ENCODE measurements at places on chromosomes 3 and 15.

DNA sequence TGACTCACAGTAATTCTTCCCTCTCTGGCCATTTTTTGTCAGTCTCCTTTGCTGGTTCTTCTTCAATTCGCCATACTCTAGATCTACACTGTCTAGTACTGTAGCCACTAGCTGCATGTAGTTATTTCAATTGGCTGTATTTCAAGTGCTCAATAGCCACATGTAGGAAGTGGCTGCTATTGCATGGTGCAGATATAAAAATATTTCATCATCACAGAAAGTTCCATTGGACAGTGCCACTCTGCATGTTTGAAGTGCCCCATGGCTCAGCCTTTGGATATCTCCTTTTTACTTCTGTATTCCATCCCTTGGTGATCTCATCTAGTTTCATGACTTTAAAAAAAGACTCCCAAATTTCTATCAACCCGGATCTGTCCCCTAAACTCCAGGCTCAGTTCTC, 22.1 kb downstream of the PPP2R3A start:
- no peak for DNase-seq

GRCh38 chr3:46405301-46406019, 1.4 kb downstream of the CCR5AS start:
- no peak for DNase-seq

GRCh38 chr3:190811775-190812480, 50.6 kb downstream of the GMNC start:
- DNase-seq: peak; percentile 15

GRCh38 chr3:170811515-170811914, 58.5 kb downstream of the RPL22L1 start:
- peak; percentile 34 for DNase-seq

DNA sequence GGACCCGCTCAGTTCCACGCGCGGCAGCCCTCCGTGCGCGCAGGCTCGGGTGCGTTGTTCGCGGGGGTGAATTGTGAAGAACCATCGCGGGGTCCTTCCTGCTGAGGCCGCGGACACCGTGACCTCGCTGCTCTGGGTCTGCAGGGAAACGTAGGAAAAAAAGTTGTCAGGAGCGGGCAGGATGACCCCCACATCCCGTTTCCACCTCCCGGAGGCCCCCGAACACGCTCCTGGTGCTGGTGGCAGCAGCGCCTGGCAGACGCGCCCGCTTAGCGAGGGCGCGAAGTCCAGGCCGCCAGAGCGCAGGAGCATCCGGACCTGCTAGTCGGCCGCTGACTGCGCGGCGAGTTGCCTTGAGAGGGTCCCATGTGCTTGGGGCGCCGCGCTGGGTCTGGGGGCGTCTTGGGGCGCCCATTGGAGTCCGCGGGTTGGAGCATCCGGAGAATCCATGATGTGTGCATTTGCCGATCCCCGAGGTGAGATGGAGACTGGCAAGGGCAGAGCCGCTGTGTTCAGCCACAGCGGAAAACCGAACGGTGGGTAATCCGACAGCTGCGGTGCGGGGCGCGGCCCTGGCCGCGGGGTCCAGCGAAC, 520 bp downstream of the GREM1 start:
- no peak for DNase-seq

GRCh38 chr3:167862104-167862730, 126.7 kb downstream of the SERPINI1 start:
- DNase-seq: no peak

DNA sequence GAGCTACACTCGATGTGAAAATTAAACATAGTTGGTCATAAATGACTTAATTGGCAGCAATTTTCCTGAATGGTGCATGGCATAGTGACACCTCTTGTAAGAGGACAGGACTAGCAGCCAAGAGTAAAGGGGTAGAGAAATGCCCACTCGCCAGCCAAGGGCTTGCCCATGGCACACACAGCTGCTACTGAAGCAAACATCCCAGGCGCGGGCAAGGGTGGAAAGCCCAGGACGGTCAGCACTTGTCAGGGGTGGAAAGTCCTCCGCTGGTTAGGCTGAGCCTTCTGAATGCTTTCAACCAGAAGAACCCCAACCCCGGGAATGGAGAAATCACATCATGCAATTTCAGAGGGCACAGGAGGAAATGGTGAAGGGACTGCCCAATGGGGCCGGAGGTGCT, 31.6 kb downstream of the BDH1 start:
- DNase-seq: no peak

GRCh38 chr3:42148982-42149432, 57.9 kb downstream of the TRAK1 start:
- DNase-seq: no peak

DNA sequence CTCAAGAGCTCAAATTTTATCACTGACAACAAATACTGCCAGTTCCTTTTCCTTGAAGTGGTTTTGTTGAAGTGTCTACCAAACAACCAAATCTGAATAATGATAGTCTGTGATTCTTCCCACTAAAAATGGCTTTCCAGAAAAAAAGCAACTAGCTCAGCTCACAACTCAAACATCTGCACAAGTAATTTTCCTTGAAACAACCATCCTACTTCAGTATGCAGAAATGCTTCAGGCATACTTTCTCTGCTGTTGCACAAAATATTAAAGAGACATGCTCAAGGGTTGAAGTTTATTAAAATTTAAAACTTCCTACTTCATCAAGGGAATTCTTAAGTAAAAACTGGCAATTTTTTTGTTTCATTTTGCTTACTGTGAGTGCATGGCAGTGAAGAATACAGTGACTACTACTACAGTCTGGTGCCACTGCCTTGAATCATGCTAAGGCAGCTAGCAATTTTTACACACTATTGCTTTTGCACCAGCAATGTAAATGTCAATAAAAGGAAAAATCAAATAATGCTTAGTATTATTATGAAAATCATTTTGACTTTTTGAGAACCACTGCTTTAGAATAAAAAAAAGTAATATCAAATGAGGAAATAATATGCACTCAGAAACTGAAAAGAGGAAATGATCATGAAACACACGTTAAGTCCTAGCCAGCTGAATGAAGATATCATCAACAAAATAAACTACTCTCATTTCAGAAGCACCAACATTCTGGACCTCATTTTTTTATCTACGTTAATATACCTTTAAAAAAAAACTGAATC, 33.6 kb downstream of the VPS13C start:
- no peak for DNase-seq

DNA sequence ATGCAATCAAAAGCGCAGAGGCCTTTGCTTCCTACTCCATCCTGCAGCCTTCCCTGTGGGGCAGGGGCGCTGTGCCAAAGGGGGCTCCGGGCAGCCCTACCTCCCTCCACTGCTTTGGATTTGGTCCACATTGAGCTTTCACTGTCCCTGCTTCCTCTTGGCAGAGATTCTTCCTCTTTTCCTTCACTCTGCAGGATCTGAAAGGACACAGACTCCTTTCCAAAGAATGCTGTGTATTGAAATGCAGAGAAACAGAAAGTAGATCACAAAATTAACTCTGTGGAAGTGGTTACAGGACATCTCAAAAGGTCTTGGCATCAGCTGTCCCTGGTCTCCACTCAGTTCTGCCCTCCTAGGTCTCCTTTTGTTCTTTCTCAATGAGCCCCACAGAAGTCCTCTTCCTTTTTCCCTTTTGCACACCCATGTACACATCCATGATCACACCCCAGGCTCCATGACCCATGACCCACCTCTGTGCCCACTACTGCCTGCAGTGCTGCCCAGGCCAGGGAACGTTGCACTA, 64.1 kb downstream of the CCR1 start:
- no peak for DNase-seq

DNA sequence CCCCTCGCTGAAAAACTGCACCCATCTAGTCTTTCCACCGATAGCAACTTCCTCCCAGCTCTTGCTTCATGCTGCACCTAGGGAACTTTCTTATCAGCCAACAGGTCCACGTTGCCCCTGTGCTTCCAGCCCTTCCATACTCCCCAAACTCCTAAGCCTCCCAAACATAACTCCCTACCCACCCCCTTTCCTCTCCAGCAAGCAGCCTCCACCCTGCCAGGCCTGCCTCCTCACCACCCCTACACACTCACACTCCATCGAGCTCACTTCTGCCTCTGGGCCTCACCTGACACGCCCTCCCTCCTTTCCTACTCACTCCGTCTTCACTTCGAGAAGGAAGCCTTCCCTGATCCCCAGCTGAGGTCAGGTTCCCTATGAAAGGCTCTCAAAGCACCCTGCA, 8.1 kb downstream of the INSYN1 start:
- DNase-seq: no peak

DNA sequence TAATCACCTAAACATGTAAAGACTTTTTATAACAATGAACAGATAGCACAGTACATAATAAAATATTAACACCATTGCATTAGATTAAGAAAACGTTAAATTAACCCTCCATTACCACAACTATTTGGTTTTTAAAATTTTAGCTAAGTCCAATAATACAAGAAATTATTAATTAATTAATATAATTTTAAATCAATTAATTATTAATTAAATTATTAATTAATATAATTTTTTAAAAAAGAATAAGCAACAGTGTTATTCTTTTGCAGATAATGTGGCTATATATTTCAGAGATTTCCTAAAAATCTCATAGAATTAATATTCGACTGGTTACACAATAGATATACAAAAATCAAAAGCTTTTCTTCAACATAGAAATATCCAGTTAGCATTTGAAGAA, 82.5 kb downstream of the ECT2 start:
- DNase-seq: no peak

- DNase-seq: no peak
These were observed 97.7 kb upstream of the ZBED2 start for GRCh38 chr3:111692593-111693552.

DNA sequence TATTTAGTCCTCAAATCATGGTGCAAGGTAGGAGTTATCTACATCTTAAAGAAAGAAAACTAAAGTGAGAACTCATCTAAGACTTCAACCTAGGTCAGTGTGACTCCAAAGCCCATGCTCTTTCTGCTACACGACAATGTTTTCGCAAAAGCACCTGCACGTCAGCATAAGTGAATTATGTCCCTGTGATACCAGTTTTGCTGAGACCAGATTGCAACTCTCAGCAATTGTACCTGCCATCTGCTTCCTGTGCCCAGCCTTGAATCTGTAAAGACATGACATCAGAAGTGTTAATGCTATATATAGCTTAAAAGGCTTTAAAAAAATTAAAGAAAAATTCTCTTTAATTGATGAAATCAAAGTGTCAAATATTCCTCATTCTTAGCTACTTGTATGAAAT, 43.4 kb downstream of the RETNLB start:
- DNase-seq: no peak

DNA sequence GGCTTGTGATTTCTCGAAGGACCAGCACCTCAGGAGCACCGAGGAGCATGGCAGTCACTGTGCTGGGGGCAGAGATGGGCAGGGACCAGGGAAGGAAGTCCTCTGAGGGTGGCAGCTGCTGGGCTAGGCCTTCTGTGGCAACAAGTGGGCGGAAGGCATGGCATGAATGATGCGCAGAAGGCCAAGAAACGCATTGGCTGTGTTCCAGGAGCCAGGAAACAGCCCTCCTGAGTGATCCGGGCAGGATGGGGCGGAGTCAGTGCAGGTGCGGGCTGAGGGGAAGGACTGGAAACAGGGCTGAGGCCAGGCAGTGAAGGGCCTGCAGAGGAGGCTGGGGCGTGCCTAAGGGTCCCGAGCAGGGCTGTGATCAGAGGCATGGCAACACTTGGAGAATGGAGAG, 23.6 kb downstream of the MRPS11 start:
- no peak for DNase-seq

DNA sequence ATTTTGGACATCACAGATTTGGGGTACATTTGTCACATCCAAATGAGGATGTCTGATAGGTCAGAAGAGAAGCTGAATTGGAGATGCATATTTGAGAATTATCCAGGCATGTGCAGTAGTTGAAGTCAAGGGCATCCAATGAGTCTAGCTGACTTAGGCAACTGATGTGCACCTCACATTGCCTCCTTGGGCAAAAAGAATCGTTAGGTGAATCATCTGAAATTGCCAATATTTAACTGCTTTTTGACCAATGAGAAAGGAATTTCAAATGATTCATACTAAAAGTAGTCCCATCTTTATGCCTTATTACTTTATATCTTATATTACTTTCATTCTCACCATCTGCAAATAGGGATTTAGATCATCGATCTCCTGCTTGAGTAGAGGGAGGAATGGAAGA, 117.7 kb downstream of the CD47 start:
- DNase-seq: no peak

- no peak for DNase-seq
These were observed 11.1 kb downstream of the ADAMTS17 start for GRCh38 chr15:100330629-100331215.

DNA sequence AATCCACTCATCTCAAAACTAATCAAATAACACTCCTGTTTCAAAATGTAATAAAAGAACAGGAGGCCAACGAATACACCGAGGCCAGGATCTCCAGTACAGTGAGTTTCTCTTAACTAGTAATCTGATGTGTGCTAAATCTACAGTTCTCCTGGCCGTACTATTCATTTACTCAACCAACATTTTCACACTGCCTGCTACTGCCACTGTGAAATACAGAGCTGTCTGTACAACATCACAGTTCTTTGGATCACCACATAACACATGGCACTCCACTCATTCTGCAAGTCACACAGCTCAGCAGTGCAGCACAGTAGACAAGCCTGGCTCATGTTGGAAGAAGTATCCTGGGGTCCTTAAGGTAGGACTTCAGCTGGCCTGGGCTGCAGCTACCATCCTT, 21.9 kb downstream of the RIOX2 start:
- no peak for DNase-seq

GRCh38 chr3:12588039-12589009, 31.4 kb downstream of the MKRN2 start:
- DNase-seq: no peak

DNA sequence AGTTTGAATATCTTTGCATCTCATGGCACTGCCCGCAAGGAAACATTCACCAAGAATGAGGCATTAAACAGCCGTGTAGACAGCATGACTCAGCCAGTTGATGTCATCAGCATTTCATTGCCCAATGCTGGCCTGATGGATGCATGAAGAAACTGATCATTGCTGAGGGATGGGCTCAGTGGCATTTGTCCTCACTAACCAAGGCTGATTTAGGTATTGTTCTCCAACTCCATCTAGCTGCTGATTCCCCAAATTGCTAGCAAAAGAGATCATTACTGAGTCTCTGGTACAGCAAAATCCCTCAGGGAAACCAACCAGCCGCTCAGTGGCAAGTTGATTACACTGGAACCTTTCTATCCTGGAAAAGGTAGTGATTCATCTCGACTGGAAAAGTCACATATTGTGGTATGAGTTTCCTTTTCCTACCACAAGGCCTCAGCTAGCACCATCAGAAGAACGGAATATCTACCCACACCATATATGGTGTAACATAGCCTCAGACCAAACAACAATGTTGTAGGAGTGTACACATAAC, 186.5 kb upstream of the GAP43 start:
- no peak for DNase-seq

All from hematopoietic multipotent progenitor cell treated with erythropoietin and hydrocortisone succinate and interleukin-3 and kit ligand, for 15 days (in vitro differentiated cells).